ENCODE measurements at places on chromosomes 1 and 21.
A peak's percentile ranks its signal among the peaks of the same experiment; 100 is the strongest.

- DNase-seq: no peak
Observed at GRCh38 chr21:29453511-29453910, 154.8 kb downstream of the BACH1 start.

- DNase-seq: no peak
Observed at GRCh38 chr1:208709981-208710380, 465.8 kb upstream of the PLXNA2 start.

DNA sequence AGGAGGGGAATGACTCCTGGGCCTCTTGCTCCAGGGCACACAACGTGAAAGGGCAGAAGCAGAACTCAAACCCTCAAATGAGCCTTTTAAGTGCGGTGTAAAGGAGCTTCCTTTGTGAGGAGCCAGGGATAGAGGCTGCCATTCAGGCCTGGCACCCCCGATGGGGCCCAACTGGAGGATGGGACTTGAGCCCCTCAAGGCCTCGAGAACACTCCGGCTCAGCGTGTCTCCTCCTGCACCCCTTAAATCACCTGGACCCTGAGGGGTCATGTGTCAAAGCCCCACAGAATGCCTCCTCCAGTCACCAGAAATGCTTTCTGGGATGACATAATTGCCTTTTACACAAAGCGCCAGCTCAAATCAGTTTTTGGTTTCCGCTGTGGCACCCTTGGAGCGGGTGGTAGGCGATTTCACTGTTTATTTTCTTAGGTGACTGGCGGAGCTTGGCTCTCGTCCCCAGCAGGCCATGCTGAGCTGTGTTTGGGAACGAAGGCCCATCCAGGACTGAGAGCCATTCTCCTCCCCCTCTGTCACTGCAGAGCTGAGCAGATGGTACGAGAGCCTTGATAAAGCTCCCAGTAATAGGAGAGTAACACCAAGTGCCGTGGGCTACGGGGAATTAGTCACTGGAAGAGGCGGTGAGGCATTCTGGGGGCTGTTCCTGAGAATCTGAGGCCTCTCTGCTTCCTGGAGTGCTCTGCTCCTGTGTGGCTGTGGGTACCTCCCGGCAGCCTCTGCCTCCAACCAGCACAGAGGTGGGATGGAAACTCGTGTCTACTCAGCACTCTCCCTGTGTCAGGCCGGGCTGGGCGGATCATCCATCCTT is 163.0 kb downstream of the GRIK3 start:
- no peak for DNase-seq

GRCh38 chr21:45351526-45352275 is 53.3 kb upstream of the COL18A1 start:
- DNase-seq: no peak

DNA sequence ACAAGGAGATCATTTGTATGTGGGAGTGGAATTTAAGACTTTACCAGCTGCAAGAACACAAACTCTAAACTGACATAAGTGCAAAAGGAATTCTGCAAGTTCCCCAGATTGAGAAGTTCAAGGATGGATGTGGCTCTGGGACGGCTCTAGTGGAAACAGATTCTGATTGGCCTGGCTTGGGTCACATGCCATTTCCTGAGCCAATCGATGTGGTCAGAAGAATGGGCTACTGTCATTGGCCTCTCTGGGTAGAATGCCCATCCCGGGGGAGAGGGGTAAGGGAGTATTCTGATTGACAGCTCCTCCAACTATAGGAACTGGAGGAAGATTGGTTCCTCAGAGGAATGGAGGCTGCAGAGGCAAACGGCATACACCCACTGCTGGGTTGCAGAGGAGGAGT is 6.0 kb upstream of the IFNLR1 start:
- no peak for DNase-seq

DNA sequence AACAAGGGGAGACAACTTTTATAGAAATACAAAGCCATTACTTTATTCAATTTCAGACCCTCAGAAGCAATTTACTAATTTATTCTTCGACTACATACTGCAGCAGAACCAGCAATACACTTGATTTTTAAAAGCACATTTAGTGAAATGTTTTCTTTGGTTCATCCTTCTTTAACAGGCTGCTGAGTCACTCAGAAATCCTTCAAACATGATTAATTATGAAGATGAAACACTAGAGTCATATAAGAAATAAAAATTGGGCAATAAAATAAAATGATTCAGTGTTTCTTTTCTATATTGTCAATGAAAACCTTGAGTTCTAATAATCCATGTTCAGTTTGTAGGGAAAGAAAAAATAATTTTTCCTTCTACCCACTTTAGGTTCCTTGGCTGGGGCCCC is 47.0 kb downstream of the CHML start:
- DNase-seq: no peak

- peak; percentile 46 for DNase-seq
Observed at GRCh38 chr21:35503671-35504070, 454.6 kb upstream of the RUNX1 start.

GRCh38 chr1:173870252-173871075 is 2.3 kb downstream of the ZBTB37 start:
- DNase-seq: no peak

GRCh38 chr1:219687779-219688178 is 74.9 kb upstream of the ZC3H11B start:
- no peak for DNase-seq

GRCh38 chr1:109712321-109712864 is 342 bp downstream of the GSTM5 start:
- DNase-seq: no peak

- DNase-seq: no peak
Observed at GRCh38 chr1:29550119-29550841, 314.0 kb downstream of the PTPRU start.

- peak; percentile 37 for DNase-seq
Observed at GRCh38 chr1:58941471-58942289, 157.8 kb upstream of the JUN start.

GRCh38 chr1:213049232-213049631 is 1.8 kb upstream of the RPS6KC1 start:
- DNase-seq: no peak

GRCh38 chr1:24199291-24199900 is 12.3 kb upstream of the IFNLR1 start:
- DNase-seq: peak; percentile 80

- DNase-seq: no peak
Observed at GRCh38 chr1:26535201-26535600, 5.6 kb downstream of the RPS6KA1 start.

GRCh38 chr1:110234691-110235090 is 24.6 kb downstream of the KCNC4 start:
- no peak for DNase-seq

DNA sequence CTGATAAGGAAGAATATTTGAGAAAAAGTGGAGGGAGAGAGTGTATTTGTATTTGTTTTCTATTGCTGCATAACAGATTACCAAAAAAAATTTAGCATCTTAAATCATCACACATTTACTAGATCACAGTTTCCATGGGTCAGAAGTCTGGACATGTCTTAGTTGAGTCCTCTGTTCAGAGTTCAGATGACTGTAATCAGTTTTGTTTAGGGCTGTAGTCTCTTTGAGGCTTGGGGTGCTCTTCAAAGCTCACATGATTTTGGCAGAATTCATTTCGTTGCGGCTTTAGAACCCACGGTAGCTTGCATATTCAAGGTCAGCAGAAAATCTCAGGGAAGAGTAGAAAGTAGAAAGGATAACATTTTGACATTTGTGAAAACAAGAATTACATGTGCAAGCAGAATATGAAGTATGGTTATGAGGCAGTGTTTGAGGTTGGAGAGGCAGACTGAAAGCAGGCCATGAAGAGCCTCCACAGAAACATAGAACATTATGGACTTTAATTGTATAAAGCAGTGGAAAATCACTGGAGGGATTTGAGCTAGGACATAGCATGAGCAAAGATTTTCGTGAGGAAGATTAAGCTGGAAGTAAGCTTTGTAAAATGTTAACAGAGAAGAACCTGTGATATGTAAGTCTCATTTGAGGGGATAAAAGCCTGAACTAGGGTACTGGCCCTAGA is 110.6 kb upstream of the GPR52 start:
- no peak for DNase-seq

DNA sequence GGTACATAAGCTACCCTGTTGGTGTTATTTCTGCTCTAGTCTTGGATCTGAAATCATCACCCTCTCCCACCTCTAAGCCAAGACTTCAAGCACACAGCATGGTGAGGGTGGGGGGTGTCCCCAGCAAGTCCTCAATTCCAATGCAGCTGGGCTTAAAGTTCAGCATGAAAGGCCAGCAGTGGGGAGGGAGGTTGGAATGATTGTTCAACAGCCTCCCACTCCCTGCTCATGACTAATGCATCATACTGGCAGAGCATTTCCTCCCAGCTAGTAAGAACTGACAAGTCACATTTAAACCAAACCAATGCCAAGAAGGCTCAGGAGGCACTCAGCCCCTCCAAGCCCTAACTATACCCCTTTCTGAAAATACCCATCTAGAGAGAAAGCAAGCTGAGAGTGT is 50.1 kb downstream of the TIAM1 start:
- DNase-seq: peak; percentile 63

- no peak for DNase-seq
Observed at GRCh38 chr21:14886001-14886400, 178.8 kb downstream of the NRIP1 start.

DNA sequence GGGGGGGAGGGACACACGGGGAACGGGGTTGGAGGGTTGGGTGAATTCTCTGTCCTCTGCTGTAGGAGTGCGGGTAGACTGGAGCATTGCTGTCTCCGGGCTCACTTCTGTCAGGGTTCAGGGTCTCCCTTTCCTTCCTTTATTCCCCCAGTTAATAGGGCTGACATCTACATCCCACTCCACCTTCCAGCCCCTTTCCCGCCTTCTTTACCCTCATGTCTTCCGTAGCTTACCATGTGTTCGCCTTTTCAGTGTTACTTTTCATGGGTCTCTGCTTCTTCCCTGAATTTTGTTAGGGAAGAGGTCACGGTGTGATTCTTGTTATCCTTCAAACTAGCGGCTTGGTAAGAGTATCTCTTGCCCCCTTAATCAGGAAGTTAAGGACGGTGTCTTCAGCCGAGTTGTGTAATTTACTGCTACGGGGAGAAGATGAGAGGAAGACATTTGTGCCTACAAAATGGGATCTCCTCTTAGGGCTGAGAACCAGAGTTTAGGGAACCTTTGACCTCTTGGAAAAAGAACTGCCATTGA is 917 bp downstream of the RAP1A start:
- no peak for DNase-seq

DNA sequence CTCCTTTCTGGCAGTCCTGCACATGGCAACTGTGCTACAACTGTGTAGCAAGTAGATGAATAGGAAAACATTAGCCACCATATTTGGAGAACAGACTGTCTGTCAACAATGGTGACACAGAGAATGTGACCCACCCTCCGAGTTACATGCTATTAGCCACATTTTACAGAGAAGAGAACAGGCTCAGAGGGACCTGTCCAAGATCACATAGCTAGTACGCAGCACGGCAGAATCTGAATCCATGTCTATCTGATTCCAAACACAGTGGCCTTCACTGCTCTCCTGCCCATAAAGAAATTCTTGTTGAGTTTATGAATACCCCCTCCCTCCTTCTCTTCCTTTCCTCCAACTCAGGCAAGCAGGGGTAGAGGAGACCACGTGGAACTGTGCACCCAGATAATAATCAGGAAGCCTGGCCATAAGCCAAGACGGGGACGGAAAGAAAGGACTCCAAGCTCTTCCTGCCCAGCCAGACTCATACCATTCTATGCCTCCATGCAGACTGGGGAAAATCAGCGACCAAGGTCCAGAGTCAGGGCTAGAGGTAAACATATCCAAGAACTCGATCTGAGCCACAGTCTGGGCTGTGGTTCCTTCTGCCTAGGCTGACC is 78.8 kb downstream of the TRABD2B start:
- DNase-seq: no peak

DNA sequence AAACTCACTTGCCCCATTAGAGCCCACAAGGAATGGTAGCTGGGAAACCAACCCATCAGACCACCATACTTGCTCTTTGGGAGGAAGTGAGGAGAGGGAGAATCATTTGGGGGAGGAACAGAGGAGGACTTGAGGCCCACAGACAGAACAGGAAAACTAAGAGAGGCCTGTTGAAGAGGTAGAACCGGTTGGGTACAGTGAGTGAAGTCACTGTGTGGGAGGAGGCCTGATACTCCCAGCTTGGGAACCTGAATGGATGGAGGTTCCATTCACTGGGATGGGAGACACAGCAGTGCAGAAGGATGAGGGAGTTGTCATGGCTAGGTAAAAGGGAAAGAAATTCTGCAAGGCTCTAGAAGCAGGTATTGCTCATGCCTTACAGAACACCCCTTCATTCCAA is 63.4 kb upstream of the PSEN2 start:
- no peak for DNase-seq

DNA sequence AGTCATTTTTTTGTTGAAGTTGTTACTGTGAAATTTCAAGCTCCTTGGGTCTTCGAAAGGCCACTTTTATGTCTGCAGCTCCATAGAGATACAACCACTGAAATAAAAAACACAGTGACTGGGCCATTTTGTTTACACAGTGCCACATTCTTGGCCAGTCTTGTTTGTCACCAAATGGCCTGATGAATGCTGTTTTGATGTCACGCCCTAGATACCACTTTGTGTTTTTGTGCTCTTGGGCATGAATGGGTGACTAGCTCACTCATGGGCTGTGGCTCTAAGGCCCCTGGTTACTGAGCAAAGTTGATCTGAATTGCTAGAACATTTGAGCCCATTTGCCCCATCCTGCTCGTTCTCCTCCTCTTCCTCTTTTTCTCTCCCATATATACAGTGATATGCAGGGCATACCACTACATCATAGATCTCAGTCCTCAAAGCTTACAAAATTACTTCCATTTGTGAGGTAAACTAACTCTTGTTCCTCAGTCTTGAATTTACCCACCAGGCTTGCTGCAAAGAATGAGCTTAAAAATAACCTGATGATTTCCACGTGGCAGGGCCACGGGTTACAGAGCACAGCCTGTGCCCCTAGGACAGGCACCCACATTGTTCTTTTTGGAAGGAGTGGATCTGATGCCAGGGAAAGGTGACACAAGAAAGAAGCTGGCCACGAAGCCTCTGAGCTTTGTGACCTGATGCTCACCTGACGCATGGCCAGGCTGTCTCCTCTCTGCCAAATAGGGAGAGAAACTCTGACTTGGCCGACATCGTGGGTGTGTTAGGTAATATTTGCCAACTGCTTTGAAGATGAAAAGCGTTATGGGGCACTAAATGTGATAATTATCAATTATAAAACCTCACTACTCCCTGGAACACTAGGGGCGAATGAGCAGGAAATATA is 92.4 kb downstream of the RUNX1 start:
- no peak for DNase-seq

DNA sequence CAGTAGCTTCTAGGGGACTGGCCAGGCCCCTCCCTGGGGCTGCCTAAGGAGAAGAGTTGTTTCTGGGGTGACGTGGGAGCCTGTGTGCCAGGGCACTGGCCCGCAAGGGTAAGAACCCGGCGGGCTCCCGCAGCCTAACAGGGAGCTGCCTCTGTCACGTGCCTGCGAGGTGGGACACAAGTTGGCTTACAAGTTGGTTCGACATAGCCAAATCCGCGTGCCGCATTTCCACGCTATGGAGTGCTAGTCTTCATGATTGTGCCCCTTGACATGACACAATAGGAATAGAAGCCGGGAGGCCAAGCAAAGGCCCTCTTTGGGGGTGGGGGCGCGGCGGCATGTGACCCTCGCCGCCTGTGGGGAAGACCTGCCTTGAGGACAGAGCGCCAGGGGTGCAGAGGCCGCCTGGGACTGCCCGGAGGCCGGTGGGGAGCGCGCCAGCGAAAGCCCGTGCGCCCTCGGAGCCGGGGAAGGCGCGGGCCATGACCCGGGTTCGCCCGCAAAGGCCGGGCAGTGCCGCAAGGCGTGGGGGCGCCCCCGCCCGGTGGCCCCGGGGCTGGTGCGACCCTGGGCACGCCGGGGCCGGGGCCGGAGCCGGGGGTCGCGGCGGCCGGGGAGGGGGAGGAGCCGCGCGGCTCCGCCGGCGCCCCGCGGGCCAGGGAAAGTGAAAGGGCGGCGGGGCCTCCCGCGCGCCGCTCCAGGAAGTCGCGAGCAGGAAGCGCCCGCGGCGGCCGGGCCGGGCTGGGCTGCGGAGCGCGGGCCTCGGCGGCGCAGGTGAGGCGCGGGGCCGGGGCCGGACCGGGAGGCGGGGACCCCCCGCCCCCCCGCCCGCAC is at the start of gene SLC37A1:
TSS of gene SLC37A1 (plus strand) at position 702 of the 834 bp plus-strand sequence. CDS start 4,603 bp downstream, outside the sequence.
- DNase-seq: peak; percentile 72
